ENCODE measurements at places on chromosomes 1 and 21.

DNA sequence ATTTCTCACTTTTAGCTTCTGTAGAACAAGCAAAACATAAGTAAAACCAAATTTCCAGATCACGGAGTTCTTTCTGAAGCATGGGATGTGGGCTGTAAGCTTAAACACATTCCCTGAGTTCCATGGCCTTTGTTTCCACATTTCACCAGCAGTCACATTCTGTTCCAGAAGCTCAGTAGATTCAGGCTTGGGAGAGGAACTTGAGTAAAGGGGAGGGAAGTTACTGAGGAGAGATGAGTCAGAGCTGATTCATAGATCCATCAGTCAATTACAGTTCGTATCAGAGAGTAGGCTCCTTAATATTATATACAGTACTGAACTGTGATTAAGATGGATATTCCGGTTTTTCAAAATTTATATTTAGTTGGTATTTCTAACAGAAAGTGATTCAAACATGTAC is 614.3 kb downstream of the NCAM2 start:
- DNase-seq = no peak

GRCh38 chr1:22531251-22531650 is 32.0 kb upstream of the EPHA8 start:
- no peak for DNase-seq

GRCh38 chr1:205310976-205311704 is 10.4 kb downstream of the NUAK2 start:
- DNase-seq = no peak

- no peak for DNase-seq
Measured at GRCh38 chr1:16173447-16174260, 17.8 kb upstream of the EPHA2 start.

GRCh38 chr21:32414579-32415358 is 2.3 kb downstream of the EVA1C start:
- no peak for DNase-seq

DNA sequence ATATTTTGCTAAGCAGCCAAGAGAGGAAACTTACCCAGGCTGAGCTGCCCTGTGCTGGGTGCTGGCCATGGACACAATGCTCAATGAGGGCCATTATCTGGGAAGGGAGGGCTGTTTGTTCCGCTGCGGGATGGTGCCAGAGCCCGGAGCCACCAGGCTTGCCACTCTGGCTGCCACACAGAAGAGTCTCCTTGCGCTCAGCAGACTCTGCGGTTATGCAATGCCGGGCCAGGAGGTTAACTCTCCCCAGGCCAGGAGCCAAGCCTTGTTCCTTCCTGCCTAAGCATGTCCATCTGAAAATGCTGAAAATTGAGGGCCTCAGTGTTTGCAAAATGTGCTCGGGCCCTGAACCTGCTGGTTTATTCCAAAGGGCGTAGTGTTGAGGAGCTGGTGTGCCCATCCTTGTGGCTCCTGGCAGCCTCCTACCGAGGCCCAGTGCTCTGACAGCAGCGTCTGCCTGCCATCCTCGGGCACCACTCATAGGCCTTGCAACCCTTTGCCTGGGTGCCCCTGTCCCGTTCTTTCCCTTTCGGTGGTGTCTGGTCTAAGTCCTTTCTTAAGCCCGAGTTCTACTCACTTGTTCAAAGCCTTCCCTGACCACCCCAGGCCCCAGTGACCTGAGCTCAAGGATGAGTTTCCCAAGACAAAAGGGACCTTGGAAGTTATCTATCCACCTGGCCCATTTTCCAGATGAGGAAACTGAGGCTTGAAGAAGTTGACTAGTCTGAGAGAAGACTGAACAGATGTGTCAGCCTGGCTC is 133.8 kb upstream of the EDN2 start:
- DNase-seq = no peak

DNA sequence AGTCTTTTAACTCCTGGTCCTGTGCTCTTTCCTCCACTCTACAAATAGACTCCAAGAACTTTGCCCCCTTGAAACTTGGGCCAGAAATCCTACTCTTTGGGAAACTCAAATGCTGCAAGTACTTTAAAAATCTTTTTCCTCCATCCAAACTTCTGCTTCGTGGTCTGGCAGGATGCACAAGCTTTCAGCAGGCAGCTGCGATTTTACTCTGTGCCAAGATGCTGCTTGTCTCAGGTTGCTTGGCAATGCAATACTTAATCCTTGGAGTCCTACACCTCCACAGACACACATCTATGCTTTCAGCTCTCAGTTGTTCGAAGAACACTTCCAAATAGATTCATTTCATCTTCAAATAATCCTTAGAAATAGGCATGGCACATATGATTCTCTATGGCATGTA is 435.3 kb upstream of the USP24 start:
- DNase-seq = no peak

DNA sequence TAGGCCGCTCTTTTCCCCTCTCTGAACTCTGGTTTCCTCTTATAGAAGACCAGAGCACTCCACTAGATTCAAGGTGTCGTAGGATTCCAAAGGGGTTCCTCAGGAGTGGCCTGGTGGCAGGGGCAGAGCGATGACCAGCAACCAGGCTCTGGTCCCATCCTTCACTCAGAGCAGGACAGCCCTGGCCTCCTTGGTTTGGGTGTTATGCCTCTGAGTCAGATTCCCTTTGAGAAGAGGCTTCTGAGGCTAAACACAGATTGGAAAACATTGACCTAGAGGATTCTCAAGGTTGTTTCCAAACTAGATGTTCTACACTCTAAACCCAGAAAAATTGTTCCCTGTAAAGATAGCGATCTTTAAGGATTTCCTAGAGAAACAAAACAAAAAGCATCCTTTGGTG is 49.8 kb upstream of the IKBKE start:
- DNase-seq = no peak
